ENCODE measurements at places on chromosomes 13 and 19.

GRCh38 chr13:48500652-48501197 lies 32.2 kb downstream of the RCBTB2 start:
- peak; percentile 96 for DNase-seq

GRCh38 chr13:50883728-50884127 lies 25.9 kb upstream of the RNASEH2B start:
- DNase-seq: no peak

- DNase-seq: no peak
Observed at GRCh38 chr19:13050274-13050673, 52.4 kb downstream of the LYL1 start.

DNA sequence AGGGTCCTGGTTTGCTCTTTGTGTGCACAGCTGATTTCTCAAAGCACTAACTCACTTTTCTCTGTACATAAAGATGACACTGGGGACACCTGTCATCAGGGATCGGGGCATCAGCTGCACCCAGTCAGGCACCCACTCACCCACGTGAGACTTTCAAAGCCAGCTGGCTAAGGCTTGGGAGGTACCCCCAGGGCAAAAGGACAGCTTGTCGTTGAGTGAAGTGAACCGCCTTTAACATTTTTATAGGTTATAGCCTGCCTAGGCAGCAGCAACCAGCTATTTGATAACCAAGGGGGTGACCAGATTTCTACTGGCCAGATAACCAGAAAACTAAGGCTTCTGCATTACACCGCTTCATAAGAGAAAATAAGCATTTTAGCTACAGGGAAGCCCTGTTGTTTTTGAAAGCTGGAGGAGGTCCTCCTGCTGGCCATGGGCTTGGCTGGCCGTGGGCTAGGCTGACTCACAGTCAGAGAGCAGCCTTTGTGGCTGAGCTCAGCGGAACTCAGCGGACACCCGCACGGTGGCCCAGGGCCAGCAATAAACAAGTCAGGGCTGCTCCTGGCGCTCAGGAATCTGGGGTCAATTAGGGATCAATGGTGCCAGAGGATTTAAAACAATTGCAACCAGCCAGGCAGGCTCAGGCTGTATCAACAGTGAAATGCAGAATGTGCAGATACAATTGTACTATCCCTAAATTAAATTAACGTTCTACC lies 57.1 kb downstream of the ALOX5AP start:
- DNase-seq: peak; percentile 91

- DNase-seq: no peak
Observed at GRCh38 chr19:48959341-48960239, 4.9 kb downstream of the BAX start.

DNA sequence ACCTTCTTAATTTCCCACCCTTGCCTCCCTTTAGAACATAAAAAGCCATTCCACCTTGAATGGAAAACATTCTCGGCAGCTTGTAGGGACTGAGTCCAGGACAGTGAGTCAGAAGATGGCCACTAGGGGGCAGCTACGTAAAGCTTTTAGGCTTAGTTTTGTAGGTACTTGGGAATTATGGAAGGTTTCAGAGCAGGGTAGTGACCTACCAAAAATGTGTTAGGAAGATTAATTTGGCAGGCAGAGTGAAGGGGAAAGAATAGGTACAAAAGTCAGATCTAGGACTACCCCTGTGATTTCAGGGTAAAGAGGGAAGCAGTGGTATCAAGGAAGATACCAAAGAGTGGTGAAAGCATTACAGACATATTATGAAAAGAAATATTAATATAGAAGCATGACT lies 198.4 kb downstream of the NDFIP2 start:
- peak; percentile 65 for DNase-seq

DNA sequence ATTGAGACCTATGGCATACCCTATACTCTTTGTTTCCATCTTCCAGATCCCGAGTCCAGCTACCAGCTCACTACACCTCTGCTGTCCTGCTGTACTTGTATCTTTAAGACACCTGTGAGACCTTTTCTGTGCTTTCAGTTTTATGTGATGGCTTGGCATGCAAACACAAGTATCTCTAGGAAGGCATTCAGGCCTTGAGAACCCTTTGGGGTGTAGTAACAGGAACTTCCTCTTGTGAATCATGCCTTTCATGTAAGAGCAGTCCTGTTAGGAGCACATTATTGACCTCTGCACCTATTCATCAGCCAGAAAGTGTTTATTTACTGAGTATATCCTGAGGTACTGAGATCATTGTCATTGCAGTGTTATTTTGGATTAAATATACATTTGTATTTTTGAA lies 87.0 kb upstream of the HTR2A start:
- DNase-seq: peak; percentile 88

GRCh38 chr13:78631077-78631476 lies 27.7 kb upstream of the POU4F1 start:
- no peak for DNase-seq

DNA sequence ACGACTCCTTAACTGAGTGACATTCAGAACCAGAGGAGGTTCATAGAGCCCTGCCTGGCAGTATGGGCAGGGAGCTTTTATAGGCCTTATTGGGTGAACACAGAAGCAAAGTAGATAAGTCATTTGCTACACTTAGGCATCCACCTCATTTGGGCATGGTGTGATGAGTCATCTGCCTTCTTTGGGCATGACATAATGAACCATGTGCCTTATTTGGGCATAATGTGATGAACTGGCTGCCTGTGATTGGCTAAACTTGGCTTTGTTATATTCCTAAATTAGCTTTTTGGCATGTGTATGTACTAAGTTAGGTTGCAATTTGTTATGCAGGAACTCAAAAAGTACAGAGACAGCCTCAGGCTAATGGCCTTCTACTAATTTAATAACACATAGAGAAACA lies 2210.2 kb upstream of the PCDH20 start:
- DNase-seq: peak; percentile 14

DNA sequence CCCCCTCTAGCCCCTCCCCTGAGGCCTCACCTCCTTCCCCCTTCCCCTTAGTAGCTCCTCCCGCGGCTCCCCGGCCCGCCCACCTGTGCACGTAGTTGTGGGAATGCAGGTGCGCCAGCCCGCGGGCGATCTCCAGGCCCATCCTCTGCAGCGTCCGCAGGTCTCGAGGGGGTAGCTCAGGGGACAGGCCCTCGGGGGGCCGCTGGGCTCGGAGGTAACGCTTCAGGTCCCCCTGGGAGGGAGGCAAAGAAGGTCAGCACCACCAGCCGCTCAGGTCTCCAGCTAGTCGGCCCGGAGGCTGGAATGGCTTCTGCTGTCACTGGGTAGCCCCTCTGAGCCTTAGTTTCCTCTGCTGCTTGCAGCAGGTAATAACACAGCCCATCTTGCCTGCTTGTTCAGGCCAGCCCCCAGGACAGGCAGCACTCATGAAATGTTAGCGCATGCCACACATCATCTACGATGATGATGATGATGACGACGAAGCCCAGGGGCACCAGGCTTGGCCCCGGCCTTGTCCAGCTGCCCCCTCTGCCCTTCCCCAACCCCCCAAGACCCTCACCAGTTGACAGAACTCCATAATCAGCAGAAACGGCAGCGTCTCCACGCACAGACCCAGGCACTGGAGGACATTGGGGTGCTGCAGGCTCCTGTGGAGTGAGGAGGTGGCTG lies 9.2 kb downstream of the LMTK3 start:
- DNase-seq: no peak

GRCh38 chr13:38350114-38350617 lies 515 bp downstream of the UFM1 start:
- DNase-seq: peak; percentile 56

GRCh38 chr13:89865164-89866064 lies 1482.1 kb upstream of the MIR17HG start:
- DNase-seq: peak; percentile 76

DNA sequence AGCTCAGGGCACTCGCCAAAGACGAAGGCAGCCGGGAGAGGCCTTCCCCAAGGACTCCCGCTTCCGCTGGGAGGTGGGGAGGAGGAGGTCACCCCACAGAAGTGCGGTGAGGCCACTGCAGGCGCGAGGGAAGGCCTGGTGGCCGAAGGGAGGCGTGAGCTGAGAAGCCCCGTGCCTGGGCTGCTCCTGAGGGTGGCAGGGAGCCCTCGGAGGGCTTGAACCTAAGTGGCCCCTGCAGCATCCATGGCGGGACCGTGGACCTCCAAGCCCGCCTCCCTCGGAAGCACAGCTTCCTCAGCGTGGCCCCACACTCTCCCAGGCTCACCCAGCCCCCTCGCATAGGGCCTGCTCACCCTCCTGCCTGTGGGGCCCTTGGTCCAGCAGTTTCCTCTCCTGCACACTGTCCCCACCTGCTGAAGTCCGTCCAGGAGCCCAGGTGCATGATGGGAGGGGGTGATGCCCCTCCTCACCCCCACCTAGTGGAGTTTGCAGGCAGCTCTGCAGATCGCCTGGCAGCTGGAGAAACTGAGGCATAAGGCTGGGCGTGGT lies 25.9 kb downstream of the EFNA2 start:
- no peak for DNase-seq

DNA sequence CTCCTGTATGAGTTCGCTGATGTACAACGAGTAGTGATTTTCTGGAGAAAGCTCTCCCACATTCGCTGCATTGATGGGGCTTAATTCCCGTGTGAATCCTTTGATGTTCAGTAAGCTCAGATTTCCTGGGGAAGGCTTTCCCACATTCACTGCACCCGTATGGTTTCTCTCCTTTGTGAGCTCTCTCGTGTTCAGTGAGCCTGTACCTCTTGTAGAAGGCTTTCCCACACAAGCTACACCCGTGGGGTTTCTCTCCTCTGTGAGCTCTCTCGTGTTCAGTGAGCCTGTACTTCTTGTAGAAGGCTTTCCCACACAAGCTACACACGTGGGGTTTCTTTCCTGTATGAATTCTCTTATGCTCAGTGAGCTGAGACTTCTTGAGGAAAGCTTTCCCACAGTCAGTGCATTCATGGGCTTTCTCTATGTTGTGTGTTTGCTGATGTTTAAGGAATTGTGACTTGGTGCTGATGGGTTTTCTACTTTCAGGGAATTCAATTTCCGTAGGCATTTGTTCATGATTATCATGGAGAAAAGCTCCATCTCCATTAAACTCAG lies 3.5 kb upstream of the ZNF577 start:
- DNase-seq: no peak

- no peak for DNase-seq
Observed at GRCh38 chr13:112249644-112250610, 126.2 kb upstream of the SPACA7 start.

DNA sequence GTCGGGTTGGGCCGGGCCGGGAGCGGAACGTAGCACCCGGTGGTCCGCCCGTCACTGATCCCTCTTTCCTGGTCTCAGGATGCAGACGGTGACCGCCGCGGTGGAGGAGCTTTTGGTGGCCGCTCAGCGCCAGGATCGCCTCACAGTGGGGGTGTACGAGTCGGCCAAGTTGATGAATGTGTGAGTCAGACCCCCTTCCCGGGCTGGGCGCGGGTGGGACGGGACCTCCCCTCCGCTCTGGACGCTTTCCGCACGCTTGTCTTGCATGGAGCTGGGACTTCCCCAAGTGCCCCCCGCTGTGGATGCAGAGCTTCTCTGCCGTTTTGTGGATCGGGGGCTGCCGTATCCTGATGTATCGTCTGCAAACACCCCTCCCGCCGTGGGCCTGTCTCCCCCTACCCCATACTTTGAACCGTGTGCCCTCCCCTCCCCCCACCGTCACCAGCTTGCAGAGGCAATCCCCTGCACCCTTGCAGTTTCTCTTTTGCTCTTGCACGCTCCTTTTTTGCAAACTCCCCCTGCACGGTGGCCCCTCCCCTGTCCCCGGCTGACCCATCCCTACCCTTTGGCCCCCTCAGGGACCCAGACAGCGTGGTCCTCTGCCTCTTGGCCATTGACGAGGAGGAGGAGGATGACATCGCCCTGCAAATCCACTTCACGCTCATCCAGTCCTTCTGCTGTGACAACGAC lies 669 bp downstream of the GADD45B start:
- DNase-seq: no peak

GRCh38 chr19:35143818-35144217 lies 763 bp downstream of the FXYD7 start:
- DNase-seq: no peak

GRCh38 chr13:77737583-77738200 lies 40.2 kb downstream of the SLAIN1 start:
- DNase-seq: no peak

GRCh38 chr19:4093643-4094175 lies 27.0 kb upstream of the ZBTB7A start:
- no peak for DNase-seq

GRCh38 chr13:42001580-42001979 lies 40.7 kb upstream of the VWA8 start:
- peak; percentile 89 for DNase-seq

GRCh38 chr19:12946092-12946721 lies 545 bp downstream of the RAD23A start:
- DNase-seq: peak; percentile 53

- peak; percentile 50 for DNase-seq
Observed at GRCh38 chr19:45125975-45126493, 33.1 kb downstream of the PPP1R37 start.

- DNase-seq: peak; percentile 4
Observed at GRCh38 chr19:56748378-56748777, 76.8 kb upstream of the ZNF835 start.

GRCh38 chr13:31090961-31091624 lies 70.6 kb downstream of the HSPH1 start:
- no peak for DNase-seq

DNA sequence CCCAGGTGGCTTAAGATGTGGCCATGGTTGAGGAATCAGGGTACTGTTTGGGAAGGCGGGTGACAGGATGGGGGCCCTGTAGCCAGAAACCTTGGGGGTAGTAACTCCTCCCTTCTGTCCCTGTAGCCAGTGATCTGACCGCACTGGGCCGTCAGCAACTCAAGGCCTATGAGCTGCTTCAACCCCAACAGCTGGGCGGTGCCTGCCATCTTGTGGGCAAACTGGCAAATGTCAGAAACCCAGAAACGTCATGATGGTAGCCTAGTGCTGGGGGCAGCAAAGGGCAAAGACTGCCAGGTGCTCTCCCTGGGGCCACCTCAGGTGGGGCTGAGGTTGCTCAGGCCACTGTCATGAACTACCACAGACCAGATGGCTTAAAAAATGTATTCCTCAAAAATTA lies 3.5 kb downstream of the COPE start:
- DNase-seq: peak; percentile 32

DNA sequence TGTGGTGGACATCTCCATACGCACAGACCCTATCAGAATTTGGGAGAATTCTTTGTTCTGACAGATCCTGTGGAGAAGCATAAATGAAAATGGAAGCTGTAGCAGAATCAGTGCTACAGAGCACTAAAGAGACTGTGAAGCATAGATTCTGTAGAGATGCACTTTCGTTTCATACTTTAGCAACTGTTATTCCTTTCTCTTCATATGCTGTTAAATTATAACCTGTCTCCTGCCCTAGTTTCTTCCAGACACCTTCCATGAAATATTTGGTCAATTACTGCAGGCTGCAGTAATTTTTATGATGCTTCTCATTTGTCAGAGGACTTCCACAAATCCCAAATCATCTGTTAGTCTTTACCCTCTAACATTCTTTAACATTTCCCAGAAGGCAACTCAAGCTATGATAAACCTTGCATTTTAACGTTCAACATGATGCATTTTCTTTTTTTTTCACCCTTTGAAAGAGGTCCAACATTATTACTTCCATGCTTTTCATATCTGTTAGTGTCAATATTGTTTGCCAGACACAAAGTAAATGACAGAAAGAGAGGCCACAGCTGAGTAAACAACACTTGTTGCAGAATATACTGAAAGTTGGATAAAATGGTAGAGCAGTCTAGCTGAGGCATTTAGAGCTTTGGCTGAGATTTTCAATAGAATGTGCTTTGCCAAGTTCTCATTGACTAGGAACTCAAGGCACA lies 412.7 kb downstream of the LMO7 start:
- no peak for DNase-seq

GRCh38 chr19:35993923-35994598 lies 927 bp upstream of the SDHAF1 start:
- DNase-seq: no peak

GRCh38 chr13:46235286-46235685 lies 23.6 kb downstream of the LRRC63 start:
- DNase-seq: no peak

GRCh38 chr19:41997121-41997850 lies 3.3 kb upstream of the ATP1A3 start:
- no peak for DNase-seq

All from bronchial epithelial cell (primary cell).